AG09319 (cell line): ENCODE measurements at places on chromosomes 4 and X.

DNA sequence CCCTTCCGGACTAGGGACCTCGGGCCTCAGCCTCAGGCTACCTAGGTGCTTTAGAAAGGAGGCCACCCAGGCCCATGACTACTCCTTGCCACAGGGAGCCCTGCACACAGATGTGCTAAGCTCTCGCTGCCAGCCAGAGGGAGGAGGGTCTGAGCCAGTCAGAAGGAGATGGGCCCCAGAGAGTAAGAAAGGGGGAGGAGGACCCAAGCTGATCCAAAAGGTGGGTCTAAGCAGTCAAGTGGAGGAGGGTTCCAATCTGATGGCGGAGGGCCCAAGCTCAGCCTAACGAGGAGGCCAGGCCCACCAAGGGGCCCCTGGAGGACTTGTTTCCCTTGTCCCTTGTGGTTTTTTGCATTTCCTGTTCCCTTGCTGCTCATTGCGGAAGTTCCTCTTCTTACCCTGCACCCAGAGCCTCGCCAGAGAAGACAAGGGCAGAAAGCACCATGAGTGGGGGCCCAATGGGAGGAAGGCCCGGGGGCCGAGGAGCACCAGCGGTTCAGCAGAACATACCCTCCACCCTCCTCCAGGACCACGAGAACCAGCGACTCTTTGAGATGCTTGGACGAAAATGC is at the start of gene WAS:
TSS of gene WAS (plus strand) at position 389 of the 572 bp plus-strand sequence. CDS start at position 444, 55 bp downstream.
- no peak for DNase-seq

DNA sequence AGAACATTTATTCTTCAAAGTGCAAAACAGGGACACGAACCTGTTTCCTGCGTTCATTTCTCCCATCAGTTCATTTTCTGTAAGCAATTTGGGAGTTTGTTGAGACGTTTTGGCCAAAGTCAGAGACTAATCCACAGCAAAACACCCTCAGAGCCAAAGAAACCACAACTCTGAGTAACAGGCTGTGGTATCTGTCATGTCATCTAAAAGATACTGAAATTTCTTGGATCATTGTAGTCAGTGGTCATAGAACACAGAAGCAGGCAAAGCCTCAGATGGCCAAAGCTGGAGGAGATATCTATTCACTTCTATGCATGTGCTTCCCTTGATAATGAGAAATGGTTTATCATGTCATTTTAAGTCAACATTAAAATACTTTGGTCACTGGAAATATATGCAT is 485.6 kb upstream of the GALNT7 start:
- DNase-seq, result no peak

GRCh38 chrX:17788439-17788838 is 51.1 kb downstream of the SCML1 start:
- no peak for DNase-seq

GRCh38 chr4:124753941-124754581 is 41.5 kb upstream of the ANKRD50 start:
- no peak for DNase-seq

- no peak for DNase-seq
These were observed 7.4 kb upstream of the HNRNPD start for GRCh38 chr4:82381235-82381634.
